ENCODE measurements at places on chromosomes 5 and 9.
A peak's percentile ranks its signal among the peaks of the same experiment; 100 is the strongest.

- DNase-seq = peak; percentile 85
Observed at GRCh38 chr9:129888293-129889121, 53.2 kb downstream of the USP20 start.

- DNase-seq = no peak
Observed at GRCh38 chr9:133132174-133132573, 11.1 kb upstream of the RALGDS start.

DNA sequence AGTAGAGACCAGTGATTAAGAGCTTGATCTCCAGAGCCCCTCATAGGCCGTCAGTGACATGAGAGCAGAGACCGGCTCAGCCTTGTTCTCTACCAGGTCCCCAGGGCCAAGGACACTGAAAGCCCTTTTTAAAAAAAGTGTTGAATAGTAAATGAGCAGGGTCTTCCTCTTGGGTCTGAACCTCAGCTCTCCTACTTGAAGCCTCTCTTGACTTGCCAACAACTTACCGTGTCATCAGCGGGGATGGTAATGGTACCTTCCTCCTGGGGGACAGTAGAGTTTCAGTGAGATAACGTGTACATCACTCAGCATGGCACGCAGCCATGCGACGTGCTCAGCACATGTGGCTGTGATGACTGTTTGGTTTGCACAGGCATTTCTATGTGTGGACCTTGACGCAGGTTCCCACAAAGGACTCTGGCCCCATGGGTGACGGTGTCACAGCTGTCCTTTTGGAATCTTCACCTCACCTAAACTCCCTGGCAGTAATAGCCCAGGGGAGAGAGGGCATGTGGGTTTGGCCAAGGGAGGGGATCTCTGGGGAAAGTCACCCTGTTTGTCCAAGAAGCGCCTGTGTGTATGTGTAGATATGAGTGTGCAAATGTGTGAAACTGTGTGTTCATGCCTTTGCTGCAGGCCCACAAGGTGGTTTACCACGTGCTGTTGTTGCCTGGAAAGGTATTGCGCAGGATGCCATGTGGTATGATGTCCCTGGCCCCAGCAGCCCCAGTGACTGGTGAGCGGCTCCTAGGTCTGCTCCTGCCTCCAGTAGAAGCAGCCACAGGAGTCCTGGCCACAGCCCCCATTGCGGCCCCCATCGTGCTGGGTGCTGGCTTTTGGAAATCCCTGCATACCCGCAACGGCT is 18.7 kb downstream of the ERGIC1 start:
- DNase-seq = no peak

GRCh38 chr5:159965031-159965837 is 43.7 kb upstream of the TTC1 start:
- no peak for DNase-seq

DNA sequence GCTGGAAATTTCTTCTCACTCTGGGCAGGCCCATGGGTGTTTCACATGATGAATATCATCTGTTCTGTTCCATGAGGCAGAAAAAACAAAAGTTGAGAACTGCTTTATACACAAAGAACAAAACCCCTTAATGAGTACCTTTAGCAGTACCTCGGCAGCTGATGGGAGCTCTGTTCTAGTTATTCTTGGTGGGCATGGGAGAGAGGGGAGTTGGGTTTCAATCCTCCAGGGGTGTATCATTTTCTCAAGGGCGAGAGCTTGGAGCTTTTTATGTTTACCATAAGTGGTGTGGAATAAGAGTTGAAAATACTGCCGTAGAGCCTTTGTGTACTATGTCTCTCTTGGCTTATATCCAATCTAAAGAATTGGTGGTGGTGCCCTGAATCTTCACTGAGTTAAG is 103.3 kb upstream of the ZNF608 start:
- DNase-seq = no peak

DNA sequence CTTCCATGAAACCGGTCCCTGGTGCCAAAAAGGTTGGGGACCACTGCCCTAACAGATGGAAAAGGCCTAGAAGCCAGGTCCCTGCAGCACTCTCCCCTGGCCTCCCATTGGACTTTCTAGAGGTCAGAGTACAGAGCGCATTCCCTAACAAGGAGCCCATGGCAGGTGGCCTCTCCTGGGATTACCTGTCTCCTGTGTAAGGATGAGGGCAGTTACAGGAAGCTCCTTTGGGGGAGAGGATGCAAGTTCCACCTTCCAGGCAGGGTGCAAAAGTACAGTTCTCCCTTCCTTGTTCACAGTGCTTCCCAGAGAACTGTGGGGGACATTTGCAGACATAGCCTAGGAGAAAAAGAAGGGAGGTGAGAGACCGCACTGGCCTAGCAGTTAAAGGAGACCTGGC is 62.4 kb downstream of the SLC36A1 start:
- DNase-seq = no peak

Data from activated CD8-positive, alpha-beta memory T cell treated with anti-CD3 and anti-CD28 coated beads for 4 hours (primary cell).